ENCODE measurements at places on chromosomes 1 and 21.

DNA sequence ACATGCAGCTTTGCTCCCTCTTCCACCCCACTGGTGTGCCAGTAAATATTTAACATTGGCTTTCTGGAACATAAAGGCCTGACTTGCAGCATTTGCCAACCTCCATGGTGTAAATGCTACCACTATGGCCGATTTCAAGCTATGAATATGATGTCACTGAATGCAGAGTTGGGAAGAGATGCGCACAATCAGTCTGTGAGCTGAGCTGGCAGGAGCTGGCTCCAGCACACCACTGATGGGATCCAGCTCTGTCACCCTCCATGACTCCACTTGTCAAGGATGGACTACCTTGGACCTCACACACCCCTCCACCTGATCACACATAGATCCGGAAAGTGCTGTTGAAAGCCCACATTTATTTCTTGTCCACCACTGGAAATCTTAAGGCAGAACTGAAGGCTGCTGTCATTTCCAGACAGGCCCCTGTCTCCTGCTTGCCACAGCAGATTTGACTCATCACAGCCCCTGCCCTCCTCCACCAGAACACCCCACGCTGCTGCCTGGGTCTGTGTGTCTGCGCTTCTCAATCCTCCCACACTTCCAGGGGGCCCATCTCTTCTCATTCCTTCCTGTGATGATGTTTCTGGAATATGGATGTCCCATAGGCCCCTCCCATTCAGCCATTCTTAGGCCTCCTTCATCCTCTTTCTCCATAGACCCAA lies 82.2 kb upstream of the BCAR3 start:
- DNase-seq: no peak

- DNase-seq: no peak
Measured at GRCh38 chr21:34843562-34843961, 174.8 kb downstream of the CLIC6 start.

DNA sequence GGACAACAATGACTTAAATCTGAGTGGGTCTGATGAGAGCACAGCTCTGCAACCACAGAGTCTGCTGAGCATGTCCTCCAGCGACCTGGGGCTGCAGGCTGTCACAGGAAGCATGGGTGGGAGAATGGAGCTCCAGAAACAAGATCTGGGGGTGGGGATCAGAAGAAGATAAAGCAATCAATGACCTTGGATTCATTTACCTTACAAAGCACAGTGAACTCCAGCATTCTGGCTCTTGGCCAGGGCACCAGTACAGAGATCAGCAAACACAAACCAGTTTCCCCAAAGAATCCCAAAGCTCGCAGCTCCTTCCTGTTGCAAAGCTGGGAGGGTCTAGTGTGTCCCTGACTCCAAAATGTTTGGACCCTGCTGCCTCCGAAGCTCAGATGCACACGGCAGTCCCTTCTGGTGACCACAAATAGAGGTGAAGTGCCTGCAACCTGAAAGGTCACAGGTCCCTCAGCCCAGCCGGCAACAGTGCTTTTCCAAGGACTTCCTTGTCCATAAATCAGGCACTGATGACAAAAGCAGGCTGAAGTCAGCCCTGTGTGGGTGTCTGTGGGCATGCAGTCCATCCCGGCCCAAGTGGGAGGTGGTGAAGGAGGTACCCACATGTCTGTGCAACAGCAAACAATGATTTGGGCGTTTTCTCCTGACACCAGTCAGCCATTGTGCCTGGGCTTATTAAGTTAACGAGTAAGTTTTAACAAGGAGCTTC lies 76.1 kb downstream of the SH3BGR start:
- DNase-seq: no peak

DNA sequence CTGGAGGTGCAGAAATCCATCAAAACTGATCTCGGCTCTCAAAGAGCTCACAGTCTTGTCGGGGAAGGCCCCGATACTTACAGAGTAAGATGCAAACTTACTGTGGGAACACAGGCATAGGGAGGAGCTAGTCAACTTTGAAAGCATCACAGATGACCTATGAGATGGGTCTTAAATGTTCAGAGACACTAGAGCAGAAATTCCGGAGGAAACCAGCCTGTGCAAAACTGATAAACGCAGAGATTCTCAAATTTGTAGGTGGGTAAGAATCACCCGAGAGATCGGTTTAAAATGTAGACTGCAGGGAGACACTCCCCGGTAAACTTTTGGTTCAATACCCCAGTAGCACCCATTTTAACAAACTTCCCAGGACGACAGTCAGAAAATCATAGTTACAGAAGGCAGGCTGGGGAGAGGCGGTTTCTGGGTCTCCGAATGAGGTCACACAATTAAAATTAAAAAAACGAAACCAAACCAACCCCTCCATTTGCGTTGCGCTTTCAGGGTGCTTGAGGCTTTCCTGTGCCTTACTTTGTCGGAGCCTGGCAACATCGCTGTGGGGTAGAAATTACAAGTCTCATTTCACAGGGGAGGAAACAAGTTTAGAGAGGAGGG lies 755 bp upstream of the THRAP3 start:
- DNase-seq: no peak

GRCh38 chr21:27035791-27036190 lies 68.9 kb upstream of the ADAMTS5 start:
- DNase-seq: no peak

DNA sequence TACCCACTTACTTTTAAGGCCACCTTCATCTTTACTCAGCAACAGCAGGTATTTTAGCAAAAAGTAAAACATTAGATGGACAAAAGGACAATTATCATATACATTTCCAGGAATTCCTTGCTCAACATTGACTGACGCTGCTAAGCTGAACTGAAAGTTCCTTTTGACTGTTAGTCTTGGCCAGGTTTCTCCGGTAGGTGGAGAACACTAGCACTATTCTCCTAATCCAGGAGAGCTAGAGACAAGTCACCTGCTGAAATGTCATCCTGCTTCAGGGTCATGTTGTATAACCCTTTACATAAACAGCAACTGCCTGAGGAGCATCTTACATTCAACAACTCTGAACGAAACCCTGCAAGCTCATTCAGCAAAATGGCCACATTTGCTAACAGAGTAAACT lies 109.0 kb upstream of the ESRRG start:
- no peak for DNase-seq

DNA sequence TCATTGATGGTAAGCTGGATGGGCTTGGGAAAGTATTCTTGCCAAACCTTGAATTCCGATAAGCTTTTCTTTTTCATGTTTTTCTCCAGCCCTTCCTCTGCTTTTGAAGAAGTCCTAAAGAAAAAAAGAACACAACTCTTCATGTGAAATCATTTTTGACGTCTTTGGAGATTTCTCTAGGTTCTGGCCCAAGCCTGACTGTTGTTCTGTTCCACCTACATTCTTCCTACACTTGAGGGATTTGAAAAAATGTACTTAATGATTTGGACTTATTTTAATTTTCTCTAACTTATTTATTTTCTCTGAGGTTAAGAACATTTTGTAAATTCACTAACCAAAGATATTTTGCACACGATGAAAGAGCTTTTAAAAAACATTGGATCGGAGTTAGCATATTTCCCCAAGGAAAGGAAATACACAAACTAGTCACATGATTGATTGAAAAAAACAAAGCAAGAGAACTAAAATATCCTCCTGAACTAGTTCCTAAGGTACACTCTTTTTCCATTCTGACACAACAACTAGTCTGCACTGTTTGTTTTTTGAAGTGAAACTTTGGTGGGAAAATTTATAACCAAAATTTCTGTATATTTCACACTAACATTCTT lies 82.3 kb downstream of the LTN1 start:
- DNase-seq: no peak

DNA sequence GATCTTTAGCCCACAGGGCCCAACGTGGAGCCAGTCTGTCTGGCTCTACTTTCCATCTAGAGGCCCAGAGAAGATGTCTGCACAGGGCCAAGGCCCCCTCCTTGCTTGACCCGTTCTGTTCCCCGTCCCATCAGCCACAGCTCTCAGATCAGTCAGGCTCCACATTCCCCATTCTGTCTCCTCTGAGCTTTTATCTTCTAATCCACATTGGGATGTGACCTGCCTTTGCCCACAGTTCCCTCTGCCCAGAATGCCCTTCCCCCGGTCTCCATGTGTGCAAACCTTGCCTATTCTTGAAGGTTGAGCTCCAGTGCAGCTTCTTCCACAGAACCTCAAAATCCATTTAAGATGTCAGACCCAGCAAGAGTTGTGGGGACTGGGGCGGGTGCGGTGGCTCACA lies 53.3 kb upstream of the WASF2 start:
- DNase-seq: no peak

DNA sequence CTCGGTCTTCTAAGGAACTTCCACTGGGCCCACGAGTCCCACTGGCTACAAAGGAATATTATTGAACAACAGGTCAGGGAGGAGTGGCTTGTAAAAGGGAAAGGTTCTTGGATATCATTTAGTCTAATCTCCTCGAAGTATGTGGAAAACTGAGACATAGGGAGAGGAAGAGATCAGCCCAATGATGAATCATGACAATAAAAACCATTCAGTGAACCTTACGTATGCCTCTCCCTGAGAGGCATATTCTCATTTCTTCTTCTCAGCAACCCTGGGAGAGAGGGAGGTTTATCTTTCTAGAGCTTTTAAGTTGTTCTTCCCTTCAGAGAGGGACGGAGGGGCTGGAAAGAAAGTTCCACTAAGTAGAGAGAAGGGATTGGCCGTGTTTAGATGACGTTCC lies 5.3 kb upstream of the MOB3C start:
- DNase-seq: no peak

GRCh38 chr1:205353191-205353590 lies 3.5 kb downstream of the KLHDC8A start:
- DNase-seq: no peak

GRCh38 chr1:36909946-36910725 lies 124.2 kb downstream of the GRIK3 start:
- no peak for DNase-seq

- DNase-seq: peak; percentile 28
Measured at GRCh38 chr1:115980998-115981993, 5.0 kb downstream of the SLC22A15 start.

DNA sequence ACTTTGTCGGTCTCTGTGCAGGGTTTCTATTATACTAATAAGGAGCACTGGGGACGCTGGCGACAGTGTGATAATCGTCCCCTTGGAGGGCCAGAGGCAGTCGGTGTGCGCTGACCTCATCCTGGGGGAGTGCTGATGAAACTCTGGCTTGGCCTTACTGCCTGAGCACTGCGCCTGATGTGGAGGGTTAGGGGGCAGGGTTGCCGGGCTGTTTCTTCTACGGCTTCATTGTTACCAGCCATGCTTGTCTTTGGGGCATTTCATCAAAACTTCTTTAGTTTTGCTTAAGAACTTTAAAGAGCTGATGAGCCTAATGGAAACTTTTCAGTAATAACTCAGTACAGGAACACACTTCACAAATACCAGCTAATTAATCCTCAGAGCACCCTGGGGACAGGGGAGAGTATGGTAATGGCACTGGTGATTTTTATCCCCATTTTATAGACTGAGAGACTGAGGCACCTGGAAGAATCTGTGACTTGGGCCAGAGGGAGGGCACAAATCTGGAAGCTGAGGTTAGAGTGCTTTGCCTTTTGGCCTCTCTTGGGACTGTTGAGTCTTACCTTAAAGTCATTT lies 81.8 kb downstream of the PEX14 start:
- no peak for DNase-seq

- DNase-seq: peak; percentile 86
Measured at GRCh38 chr1:231395076-231395997, 26.8 kb downstream of the EGLN1 start.

DNA sequence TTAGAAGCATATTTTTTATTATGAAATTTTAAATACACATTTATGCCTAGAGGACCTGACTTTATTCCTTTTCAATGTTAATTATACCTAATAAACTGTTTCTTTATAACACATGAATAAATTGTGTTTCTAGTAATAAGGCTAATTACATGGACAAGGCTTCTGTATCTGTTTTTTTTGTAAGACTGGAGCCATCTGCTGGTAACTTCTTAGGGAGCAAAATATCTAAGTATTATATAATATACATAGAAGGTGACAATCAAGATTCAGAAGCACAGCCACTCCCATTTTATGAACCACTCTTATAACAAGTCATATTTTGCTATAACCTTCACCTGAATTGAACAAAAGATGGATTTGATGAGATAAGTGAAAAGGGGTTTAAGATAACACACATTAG lies 84.2 kb downstream of the LBR start:
- DNase-seq: no peak

- DNase-seq: no peak
Measured at GRCh38 chr1:157575744-157576143, 22.1 kb downstream of the FCRL4 start.

- DNase-seq: no peak
Measured at GRCh38 chr1:155073377-155074242, 5.0 kb upstream of the EFNA3 start.

DNA sequence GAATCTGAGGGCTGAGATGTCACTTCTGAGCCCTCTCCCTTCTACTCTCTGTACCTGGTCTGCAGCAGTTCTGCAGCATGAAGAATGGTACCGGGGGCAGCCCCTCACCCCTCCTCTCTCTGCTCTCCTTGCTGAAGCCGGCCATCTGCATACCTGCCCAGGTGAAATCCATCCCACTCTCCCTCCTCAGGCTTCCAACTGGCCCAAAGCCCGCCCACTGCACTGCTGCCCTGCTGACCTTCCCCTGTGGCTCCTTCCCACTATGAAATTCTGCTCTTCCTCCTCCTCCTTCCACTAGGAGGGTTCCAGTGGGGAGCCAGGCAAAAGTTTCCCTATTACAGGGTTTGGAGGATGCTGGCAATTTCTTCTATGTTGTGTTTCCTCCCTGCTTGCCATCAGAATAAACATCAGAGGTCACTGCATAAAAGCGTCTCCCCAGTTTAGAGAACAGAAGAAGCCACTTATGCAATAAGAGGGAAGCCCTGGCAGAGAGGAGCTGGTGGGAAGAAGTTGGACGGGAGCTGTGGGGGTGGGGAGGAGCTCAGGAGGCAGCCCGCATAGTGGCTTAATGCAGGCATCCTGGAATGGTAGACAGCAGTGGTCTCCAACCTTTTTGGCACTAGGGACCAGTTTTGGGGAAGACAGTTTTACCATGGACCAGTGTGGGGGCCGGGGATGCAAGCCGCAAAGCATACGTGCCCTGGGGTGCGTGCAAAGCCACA lies 30.3 kb downstream of the TMCO4 start:
- no peak for DNase-seq

DNA sequence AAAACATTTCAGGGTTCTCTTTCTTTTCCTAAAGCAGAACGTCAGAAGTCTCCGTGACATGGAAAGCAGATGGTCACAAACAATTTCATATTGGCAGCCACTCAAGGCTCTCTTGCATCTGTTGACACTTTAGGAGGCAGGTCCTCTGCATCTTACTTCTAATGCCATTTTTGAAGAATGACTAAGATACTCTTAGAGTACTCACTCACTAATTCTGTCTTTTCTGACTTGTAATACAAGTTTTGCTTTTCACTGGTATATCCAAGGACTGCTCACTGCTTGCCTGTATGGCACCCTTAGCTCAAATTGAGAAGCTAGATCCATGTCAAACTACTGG lies 68.3 kb downstream of the PRRX1 start:
- no peak for DNase-seq

- no peak for DNase-seq
Measured at GRCh38 chr1:64323882-64324281, 120.5 kb downstream of the UBE2U start.

Data from fibroblast of skin of left quadriceps (primary cell).